Activated T-helper 17 cell treated with anti-CD3 and anti-CD28 coated beads, Interleukin-2, amount 50 U/mL, for 72 hours (primary cell): ENCODE measurements at places on chromosomes 13 and 19. TPM values are rescaled to one million over a fixed set of nuclear protein-coding genes. Genes with fewer than 3 reads are reported as not detected.
A peak's percentile ranks its signal among the peaks of the same experiment; 100 is the strongest.

DNA sequence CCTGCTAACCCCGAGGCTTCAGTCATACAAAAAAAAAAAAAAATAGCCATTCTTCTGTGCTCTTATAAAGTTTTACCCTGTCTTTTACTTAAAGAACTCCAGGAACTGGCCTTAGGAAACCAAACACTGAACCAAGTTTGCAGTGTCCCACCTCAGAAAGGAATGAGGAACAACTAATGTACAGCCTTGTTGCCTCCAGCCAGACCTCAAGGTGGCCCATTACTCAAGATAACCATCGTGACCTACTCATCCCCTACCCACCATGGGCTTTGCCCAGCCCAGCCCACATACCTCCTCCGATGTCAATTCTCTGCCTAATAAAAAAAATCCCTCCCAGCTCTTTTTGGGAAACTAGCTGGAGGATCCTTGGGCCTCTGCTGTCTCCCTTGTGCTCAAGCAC, 133.2 kb downstream of the STARD13 start:
- no peak for ATAC-seq

Gene ACER1
- total RNA-seq: not detected

Gene DLEU7
- not detected for total RNA-seq

DNA sequence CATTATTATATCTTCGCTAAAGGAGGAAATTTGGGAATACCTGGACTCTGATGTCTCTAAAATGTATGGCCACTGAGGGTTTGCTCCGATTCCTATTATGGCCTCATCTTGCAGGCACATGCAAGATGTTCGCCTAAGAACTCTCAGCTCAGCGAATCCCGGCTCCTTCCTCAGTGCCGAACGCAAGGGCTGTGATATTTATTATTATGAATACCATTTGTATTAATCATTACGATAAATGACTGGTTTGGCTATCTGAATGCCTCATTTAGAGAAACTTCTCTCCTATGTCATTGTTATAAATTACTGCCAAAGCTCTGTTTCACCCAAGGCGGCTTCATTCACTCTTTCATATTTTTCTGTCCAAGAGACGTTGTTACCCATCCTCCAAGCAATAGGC, 369.7 kb upstream of the TSHZ3 start:
- ATAC-seq: no peak

DNA sequence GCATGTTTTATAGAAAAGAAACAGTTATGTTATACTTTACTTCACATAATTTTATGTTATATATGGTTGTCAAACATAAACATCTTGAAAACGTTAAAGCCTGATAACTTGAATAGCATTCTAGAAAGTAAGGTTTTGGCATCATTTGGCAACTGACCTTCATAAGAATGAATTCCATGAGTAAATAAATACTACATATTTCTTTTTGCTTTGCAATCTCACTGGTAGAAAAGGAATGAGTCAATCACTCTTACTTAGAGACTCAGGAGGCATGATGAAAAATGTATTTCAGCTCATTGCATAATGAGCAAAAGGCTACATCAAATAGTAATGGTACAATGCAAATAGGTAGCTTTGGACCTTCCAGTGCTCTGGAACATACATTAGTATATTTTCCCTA, 1381.9 kb downstream of the EFNB2 start:
- ATAC-seq: no peak

- no peak for ATAC-seq
These were observed 185.4 kb downstream of the FOXO1 start for GRCh38 chr13:40480915-40481516.

- ATAC-seq: no peak
These were observed 20.8 kb downstream of the KLF2 start for GRCh38 chr19:16345457-16345856.

DNA sequence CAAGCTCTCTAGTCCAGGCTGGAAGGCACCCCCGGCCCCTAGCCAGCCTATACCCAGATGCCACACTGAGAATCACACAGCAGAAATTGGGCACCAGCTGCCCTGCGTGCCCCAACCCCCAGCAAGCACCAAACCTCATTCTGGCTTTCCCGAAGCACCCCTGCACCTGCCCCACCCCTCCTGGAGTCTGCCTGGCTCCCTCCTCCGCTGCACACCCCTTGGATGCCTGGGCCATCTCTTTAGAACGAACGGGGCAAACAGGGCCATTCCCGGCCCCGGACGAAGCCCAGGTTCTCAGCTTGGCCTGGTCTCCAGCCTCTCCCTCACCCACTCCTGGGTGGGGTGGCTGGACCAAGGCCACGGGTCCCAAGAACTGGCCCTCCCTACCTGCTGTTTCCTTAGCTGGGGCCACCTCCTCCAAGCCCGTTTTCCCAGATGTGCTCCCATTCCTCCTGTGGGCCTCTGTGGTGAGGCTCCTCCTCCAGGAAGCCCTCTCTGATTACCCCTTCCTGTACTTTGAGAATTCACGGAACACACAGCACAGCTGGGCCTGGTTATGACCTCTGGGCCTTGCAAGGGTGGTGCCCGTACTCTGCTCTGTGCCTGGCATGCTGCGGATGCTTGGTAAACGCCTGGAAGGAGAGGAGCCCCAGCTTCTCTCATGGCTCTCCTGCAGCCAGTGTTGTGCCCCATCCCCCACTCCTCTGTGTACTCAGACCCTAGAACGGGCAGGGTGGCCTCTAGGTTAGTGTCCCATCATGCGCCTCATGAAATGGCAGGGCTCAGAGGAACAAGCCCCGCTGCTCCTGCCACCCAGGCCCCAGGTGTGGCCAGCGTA, 21.4 kb downstream of the CEBPG start:
- ATAC-seq: no peak

Gene RFX1
- 12.9 TPM for total RNA-seq

Gene PSG1
- 0.58 TPM for total RNA-seq

Gene SPIB
- 2.4 TPM for total RNA-seq

DNA sequence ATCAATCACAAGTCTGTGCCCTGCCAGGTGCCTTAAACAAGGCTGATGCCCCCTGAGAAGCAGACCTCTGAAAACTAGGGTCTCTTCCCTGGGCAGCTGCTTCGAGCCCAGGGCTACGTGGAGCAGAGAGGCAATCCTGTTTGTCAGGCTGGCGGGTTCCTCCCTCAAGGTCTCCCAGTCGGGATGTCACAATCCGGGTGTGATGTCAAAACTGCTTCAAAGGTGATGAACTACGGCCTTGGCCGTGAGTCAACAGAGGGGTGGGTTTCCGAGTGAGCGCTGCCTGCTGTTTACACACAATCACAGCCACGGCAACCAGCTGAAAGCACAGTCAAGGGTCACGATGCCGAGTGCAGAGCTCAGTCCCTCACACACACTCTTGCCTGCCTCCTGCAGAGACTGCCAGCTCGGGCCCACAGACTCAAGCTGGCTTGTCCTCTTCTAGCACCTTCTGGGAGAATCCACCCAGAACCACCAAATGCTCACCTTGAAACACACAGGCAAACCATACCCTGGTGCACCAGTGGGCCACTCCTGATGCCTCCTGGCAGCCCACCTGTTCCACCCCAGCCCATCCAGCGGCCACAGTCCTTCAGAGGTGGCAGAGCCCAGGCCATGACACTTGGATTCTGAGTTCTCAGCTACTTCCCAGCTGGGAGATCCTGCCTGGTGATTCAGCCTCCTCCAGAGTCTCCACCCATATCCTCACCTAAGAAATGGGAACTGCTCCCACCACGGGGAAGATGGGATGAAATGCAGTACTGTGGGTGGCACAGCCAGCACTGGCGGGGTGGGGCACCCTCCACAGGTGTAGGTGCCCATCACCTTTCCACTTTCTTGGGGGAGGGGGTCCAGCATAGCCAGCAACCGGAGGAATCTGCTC, 6.8 kb downstream of the ELL start:
- ATAC-seq: peak; percentile 72

- no peak for ATAC-seq
These were observed 38.0 kb upstream of the C13orf42 start for GRCh38 chr13:51148952-51149573.

DNA sequence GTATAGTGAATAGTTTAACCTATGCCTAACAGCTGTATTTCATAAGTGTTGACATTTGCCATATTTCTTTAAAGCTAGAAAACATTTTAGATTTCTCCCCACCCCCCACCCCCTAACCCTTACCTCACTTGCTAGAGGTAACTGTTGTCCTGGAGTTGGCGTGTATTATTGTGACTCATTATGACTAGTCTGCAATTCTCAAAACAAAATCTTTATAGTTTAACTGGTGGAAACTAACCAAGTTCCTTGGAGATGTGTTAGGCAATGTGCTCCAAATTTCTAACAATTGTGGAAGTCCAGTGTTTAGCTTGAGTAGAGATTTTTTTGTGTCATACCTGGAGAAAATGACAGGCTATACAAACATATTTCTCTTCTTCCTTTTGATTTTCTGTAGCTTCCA, 38.0 kb downstream of the KCTD4 start:
- ATAC-seq: peak; percentile 77

- ATAC-seq: peak; percentile 90
These were observed 2.9 kb downstream of the HTR2A start for GRCh38 chr13:46893798-46894560.

DNA sequence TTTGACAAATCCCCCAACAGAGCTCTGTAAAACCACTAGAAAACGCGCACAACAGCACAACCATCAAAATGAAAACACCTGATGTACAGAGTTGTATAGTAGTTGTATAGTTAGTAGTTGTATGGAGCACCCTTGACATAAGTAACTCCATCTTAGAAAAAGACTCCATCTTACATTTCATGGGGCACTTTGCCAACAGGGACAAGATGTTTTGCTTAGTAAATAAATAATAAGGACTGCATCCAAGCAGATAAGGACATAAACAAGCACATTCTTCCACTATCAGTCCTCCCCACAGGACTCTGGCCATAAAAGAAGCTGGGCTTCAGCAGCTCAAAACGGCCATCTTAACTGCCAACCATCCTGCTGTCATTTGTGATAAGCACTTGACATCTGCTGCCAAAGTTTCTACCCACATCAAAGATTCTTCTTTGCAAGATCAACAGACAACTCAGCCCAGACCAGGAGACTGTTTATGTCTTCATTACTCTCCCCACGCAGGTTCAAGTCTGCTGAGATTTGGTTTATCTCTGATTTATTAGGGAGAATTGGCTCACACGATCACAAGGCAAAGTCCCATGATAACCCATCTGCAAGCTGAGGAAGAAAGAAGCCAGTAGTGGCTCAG, 20.7 kb upstream of the ZNF331 start:
- ATAC-seq: no peak

GRCh38 chr13:41751277-41751676, 209.6 kb downstream of the VWA8 start:
- no peak for ATAC-seq

DNA sequence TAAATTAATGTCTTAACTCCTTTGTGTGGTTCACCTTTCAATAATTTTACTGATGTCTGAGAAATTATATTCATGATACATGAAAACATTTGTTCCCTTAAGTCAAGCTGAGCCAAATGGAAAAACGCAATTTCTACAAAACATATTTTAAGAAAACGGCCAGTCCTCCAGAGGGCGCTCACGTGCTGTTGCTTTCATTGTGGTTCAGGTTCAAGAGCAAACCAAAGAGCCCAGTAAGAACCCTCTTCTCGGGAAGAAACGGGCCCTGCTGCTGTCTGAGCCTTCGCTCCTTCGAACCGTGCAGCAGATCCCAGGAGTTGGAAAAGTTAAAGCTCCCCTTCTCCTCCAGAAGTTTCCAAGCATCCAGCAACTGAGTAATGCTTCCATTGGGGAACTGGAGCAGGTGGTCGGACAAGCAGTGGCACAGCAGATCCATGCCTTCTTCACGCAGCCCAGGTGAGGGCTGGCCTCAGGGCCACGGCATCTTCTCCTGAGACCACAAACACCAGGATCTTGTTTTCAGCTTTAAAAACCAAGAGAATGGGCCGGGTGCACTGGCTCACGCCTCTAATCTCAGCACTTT, 4.3 kb downstream of the FAAP24 start:
- ATAC-seq: no peak

DNA sequence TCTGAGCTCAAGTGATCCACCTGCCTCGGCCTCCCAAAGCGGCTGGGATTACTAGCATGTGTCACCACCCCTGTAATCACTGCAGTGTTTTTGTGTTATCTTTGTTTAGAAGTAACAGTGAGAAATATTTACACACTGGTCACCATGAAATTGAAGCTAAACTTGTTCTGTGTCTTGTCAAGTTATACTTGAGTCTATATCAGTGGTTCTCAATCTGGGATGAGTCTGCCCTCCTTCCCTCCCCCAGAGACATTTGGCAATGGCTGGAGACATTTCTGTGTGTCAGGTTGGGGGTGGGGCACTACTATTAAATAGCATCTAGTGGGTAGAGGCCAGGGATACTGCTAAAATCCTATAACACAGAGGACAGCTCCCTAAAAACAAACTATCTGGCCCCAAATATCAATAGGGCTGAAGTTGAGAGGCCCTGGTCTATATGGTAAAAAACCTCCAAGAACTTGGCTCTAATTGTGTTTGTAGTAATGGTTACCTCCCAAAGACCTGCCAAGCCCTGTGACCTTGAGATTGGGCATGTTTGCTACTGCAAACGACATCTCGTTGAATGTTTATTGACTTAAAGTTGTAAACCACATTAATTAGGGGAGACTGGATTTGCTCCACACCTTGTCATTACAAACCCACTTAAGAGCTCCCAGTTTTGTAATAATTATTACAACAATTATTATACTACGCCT, 6.9 kb downstream of the CTU1 start:
- no peak for ATAC-seq

DNA sequence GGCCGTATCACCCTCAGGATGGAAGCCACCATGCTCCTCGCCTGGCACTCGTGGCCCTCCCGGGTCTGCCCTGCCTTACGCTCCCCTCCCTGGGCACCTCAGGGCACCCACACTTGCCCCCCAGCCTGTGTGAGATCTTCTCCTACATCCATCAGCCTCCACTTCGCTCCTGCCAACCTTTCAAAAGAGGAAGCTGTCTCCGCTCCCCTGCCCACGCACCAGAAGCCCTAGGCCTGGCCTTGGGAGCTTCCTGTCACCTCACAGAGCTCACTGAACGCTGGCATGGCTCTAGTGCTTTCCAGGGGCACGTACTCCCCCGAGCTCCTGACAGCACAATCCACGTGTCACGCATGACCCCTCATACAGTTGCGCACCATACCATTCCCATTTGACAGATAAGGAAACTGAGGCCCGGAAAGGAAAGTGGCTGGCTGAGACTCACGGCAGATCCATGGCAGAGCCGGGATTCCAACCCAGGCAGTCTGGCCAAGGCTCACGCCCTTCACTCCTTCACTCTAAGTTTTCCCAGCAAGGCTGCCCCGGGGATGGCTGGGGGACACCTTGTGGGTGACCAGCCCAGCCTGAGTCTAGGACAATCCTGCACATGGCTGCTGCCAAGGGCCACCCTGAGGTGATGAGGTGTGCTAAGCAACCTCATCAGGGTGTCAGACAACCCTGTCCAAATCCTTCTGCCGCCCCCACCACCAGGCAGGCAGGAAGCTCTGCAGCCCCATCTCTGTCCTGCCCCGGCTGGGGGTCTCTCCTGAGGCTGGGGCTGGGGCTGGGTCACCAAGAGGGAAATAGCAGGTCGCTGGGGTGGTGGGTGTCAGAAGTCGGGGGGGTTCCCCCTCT, 19.3 kb downstream of the PPP1R12C start:
- ATAC-seq: no peak

DNA sequence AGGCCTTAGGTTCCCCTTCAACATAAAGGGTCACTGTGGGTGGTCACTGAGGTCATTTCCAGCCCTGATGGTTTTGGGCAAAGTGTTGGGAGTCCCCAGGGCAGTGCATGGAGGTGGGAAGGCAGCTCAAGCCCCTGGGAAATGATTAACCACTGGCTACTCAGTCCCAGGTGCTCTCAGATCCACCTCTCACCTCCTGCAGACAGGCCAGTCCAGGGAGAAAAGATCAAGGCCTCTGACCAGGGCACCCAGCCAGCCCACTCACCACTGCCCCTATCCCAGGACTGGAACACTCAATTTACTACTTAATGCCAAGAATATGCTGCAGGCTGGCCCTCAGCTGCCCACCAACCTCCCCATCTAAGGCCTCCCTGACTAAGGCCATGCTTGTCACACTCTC, 1307.9 kb downstream of the UQCRFS1 start:
- no peak for ATAC-seq

Gene ZNF578
- 0.11 TPM for total RNA-seq
